ENCODE measurements at places on chromosomes 5 and 9.

- DNase-seq = no peak
Measured at GRCh38 chr9:19440823-19441580, 32.2 kb downstream of the ACER2 start.

GRCh38 chr9:137255448-137256114 is 454 bp downstream of the NELFB start:
- DNase-seq = peak; percentile 67

DNA sequence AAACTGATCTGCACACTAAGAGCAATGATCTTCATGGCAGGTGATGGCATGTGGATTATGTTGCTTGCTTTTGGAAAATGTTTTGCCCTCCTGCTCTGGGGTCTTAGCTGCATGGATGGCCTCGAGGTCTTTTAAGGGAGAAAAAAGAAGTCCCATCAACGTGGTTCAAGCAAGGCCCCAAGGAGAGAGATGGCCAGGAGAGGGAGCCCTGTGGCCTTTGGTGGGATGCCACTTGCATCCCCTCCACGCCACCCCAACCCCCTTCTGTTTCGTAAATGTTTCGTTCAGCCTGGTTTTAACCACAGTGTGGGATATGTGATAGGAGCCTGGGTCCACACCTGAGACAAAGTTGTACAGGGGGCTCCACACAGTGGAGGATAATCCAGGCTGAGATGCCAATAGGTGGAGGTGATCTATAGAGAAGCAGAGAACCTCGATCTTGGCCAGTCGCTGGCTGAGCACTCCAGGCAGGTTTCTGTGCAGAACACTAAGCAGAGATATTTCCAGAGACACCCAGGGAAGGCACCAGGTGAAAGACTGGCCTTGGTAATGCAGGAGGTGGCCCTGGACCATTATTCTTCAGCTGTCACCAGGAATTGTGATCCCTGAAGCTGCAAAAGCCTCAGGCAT is 25.8 kb upstream of the FRRS1L start:
- DNase-seq = peak; percentile 42

GRCh38 chr5:41093803-41094202 is 22.7 kb upstream of the MROH2B start:
- DNase-seq = no peak

DNA sequence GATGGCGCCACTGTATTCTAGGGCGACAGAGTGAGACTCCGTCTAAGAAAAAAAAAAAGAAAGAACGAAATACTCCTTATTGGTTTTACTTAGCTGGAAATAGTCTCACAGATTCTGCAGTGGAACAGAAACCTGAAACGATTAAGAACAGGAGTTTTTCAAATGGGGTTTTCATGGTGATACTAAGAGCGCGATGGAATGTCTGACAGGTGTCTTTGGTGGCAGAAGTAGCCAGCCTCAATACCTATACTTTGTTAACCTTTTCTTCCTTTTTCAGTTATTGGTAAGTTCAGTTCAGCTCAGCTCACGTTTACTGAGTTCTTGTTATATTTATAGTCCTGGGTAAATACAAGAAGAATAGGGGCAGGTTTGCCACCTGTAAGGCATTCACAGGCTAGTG is 123.9 kb downstream of the FOCAD start:
- no peak for DNase-seq

DNA sequence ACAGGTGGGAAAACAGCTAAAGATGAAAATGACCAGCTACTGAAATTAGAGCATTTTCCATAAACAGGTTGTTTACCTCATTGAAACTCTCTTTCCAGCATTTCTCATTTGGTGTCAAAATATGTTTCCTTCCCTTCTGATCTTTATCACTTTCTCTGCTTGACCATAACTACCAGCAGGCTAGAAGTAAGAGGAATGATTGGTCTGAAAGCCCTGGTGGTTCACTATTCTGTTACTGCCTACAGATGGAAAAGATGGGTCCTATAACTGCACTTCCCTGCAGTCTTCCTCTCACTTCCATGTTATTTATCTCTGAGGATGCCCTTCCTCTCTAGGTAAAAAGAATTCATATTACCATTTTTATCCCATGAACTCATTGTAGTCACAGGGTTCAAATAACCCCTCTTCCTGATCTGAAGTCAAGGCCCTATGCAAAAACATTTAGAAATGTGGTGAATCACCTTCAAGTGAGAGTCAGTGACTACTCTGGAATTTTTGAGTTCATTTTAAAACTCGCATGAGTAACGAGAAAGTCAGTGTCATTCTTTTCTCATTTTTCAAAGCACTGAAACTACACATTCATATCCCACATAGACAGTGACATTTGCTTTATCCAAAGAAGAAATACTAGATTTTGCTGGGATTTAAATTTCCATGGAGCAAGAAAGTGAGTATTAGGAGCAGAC is 51.7 kb downstream of the ZNF474 start:
- no peak for DNase-seq

- DNase-seq = no peak
Measured at GRCh38 chr9:37902796-37903646, 906 bp downstream of the SLC25A51 start.

DNA sequence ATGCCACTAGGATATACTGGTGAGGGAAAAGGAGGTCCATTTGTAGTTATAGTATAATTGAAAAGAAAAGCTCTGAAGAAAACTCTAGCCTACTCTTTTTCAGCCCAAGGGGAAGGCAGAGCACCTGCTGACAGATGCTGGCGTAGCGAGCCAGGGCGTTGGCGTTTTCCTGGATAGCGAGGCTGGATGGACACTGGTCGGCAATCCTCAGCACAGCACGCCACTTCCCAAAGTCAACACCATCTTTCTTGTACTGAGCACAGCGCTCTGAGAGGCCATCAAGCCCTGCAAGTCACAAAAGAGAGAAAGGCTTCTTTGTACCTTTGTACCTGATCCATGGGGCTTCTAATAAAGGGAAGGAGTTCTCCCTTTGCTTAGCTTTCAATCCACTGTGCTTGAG is 8.2 kb downstream of the ALDOB start:
- DNase-seq = no peak

DNA sequence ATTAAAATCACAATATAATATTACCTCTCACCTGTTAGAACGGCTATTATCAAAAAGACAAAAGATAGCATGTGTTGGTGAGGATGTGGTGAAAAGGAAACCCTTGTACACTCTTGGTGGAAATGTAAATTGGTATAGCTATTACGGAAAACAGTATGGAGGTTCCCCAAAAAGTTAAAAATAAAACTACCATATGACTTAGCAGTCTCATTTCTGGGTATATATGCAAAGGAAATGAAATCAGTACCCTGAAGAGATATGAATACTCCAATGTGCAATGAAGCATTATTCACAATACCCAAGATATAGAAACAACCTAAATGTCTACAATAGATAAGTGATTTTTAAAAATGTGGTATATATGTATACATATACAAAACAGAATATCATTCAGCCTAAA is 199.9 kb downstream of the SNX18 start:
- no peak for DNase-seq

DNA sequence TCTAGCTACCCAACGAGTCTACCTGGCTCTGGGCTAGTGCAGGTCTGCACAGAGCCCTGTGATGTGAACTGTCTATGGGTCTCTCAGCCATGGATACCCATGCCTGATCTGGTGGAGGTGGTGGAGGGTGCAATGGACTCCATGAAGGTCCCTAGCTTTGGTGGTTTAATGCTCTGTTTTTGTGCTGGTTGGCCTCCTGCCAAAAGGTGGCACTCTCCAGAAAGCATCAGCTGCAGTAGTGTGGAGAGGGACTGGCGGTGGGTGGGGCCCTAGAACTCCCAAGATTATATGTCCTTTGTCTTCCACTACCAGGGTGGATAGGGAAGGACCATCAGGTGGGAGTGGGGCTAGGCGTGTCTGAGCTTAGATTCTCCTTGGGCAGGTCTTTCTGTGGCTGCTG is 290.1 kb downstream of the AGTPBP1 start:
- no peak for DNase-seq

DNA sequence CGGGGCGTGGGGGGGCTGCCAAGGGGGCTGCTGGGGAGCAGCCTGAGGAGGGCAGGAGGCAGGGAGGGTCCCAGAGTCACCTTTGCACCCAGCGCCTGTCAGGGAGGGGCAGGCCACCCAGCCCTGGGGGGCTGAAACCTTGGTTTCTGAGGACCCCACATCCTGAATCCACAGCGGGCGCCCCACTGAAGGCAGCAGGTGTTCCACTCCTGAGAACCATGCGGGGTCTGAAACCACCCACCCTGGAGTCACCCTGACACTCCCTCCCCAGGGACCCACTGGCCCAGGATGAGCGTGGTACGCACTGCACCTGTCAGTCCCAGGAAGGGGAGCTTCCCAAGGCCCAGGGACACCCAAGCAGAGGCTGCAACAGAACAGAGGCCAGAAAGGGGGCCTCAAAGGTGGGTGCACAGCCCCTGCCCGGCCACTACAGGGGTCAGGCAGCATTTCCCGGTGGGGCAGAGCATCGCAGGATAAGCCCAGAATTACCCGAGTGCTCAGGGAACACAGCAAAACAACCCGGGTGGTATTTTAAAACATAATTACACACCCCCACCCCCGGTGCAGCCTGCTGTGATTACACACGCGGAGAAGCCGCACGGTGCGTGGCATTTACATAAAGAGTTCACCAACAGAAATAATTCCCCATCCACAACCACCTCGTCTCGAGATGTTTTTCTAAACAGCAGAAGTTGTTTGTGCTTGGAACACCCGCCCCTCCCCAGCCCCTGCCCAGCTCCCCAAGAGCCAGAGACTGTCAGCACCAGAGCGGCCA is 57.3 kb upstream of the UBAC1 start:
- no peak for DNase-seq

DNA sequence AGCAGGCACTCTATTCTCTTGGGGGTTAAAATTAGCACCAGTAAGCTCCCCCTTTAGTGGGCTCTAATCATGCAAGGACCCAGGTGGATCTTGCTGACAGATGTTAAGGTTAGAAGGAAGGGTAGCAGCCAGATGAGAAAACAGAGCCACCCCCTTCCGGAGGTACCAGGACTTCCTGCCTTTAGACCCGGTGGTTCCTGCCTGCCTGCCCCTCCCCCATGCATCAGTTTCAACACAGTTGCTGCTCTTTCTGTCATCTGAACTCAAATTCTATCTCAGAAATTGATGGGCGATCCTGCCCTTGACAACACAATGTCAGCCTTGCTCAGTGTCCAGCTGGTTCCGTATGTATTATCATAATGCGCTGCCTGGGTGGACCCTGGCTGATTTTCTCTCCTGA is 287.3 kb downstream of the EBF1 start:
- no peak for DNase-seq

Measured in NCI-H526 (cell line).